ENCODE measurements at places on chromosomes 2 and 18.
A peak's percentile ranks its signal among the peaks of the same experiment; 100 is the strongest.

DNA sequence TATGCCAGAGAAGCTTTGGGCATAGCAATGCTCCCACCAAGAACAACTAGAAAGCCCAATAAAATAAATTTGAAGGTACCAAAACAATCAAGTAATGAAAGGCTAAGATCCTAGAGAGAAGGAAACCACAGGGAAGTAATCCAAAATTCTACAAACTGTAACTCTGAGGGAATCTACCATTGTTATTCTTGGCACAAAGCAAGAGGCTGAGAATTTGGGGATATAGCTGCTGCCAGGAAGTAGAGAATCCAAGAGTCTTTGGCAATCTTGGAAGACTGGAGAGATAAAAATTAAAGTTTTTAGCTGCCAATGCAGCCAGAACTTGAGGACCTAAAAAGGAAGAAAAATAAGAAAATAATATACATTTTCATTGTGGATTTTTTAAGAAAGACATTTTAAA is 68.5 kb downstream of the PIGN start:
- DNase-seq, result no peak

DNA sequence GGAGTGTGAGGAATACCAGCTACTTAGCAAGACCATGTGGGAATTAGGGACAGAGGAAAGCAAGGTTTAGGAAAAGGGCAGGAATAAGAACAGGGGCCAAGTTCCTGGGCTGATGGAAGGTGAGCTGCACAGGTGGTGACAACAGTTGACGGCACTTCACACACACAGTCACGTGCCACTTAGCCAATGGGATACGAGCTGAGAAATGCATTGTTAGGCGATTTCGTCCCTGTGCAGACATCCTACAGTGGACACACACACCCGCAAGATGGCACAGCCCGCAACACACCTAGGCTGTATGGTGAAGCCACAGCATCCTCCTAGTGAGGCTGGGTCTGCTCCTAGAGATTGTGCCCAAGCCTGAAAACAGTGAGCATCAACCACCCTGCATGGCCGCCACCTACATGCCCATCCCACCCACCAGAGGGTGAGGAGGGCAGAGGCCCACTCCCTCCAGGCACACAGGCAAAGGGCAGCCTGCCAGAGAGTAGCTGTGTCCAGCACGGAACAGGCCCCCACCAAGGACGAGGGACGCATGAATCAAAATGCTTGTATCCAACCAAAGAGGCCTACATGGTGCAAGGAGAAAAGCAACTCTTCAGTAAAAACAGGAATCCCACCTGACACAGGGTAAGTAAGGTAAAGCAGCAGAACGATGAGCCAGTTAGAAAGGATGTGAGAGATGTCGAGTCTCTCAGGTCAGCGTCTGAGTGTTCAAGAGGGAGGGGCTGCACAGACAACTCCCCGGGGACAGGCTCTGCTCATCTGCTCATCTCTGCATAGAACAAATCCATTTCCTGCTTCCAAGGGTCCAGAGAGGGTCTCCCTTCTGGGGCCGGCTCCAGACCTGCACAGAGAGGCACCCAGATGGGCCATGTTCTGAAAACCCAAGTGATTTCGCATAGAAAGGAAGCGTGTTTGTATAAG is 51.3 kb downstream of the ZNF516 start:
- no peak for DNase-seq

DNA sequence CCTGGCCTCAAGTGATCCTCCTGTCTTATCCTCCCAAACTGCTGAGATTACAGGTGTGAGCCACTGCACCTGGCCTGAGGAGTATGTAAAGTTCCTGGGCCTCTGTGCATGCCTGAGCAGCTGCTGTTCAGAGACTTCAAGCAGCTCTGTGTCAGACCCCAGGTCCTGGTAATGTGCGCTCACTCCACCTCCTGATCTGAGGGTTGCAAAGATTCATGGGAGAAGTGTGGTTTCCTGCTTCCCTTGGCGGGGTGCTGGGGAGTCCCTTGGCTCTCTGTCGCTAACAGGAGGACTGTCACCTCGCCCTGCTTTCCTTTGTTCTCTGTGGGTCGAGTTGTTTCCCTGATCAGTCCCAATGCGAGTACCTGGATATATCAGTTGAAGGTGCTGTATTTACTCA is 8.6 kb upstream of the IL36A start:
- DNase-seq, result peak; percentile 60

DNA sequence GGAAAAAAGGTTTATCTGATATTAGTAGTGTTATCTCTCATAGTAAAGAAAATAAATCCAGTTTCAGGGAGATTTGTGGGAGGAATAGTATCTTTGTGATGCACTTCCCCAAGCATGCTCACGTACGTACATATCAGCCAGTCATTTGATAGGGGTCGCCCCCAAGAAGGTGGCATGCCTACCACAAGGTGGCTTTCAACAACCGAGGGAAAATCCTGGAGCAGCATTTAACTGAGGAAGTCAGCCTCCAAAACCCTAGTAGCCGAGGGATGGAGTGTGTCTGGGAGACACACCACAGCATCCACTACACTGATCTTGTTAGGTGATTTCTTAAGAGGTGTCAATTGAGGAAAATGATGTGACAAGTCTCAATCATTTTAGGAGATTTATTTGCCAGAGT is 623.9 kb downstream of the NYAP2 start:
- no peak for DNase-seq

GRCh38 chr2:12737297-12737696 is 20.6 kb downstream of the TRIB2 start:
- DNase-seq, result no peak

Measured in activated CD4-positive, alpha-beta T cell treated with anti-CD3 and anti-CD28 coated beads, Interleukin-2, amount 50 U/mL, for 16 hours (primary cell).